Renal cortex interstitium (tissue), 15 donors: ENCODE measurements at places on chromosomes 1 and 21. TPM values are rescaled to one million over a fixed set of nuclear protein-coding genes. Genes with fewer than 3 reads are reported as not detected.

- DNase-seq: no peak
These were observed 4.9 kb upstream of the MASP2 start for GRCh38 chr1:11051781-11052511.

TSHB gene
- polyA plus RNA-seq: 0.20 TPM

SEMA6C gene
- polyA plus RNA-seq: 34.5 TPM

- DNase-seq: no peak
These were observed 68.3 kb downstream of the SLC9A1 start for GRCh38 chr1:27086628-27087027.

GRCh38 chr1:77582905-77583304 is 99.6 kb downstream of the ZZZ3 start:
- DNase-seq: no peak

VHLL gene
- polyA plus RNA-seq: not detected

GRCh38 chr1:62437273-62437940 is 558 bp downstream of the USP1 start:
- DNase-seq: no peak

GRCh38 chr21:31911138-31911907 is 38.5 kb downstream of the HUNK start:
- no peak for DNase-seq

DNA sequence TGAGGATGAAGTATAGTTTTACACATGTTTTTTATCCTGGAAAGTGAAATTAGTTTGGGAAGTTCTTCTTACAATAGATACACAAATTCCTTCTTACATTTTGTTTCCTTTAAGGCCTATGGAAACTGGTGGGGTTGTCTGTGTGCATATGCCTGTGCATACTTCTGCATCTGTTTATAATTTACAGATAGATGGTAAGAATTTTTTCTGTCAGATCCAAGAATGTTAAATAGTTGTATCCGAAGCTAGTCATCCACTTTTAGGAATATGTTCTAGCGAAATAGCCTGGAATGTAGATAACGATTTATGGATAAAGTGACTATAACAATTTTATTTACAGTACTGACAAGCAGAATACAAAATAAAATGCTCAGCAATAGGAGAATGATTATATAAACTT is 194.1 kb downstream of the ROR1 start:
- no peak for DNase-seq

DNA sequence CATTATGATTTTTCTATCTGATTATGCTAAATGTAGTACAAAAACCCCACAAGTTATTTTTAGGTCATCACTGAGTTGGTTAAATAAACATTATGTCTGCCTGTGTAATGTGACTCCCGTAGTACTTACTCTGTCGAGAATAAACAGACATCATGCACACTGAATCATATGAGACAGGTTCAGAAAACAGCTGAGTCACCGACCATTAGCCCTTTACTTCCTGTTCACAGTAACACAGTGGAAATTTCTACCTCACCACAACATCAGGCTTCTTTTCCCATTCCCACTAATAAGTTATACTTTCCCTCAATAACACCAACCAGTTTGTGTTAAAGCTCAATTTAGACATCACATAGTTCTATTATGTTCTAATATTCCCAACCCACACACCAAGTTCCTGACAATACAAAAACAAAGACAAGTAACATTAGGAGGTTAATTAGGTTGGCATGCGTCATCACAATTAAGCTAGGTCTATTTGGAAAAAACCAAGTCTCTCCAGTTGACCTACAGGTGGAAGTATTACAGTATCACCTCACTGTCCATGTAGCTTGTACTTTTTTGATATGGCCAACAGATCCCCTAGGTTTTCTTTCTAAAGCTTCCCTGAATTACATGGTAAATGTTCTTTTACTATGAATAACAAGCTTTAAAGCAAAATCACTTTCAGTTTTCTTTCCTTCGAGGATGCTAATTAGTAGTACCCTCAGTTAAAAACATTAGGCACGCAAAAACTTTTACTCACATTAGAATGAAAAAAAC is 154.2 kb downstream of the EIF4G3 start:
- peak; percentile 67 for DNase-seq

GRCh38 chr1:9271283-9271682 is 21.4 kb upstream of the SPSB1 start:
- no peak for DNase-seq

- no peak for DNase-seq
These were observed 12.0 kb upstream of the RHOU start for GRCh38 chr1:228723287-228723686.

DNA sequence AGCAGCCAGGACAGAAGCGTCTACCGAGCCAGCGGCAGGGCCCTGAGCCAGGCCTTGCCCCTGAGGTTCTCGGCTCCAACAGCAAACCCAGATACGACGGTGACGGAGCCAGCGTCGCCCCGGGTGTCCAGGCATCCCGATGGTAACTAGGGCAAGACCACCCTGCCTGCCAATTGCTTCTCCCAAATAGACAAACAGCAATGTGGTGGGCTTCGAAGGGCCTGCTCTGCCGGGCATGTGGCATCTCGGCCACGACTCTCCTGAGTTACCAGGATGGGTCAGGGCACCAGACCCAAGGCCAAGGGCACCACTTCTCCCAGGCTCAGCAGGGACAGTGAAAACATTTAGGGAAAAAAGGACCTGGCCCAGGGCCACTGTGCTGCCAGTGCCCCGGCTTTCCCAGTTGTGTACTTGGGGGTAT is 3.2 kb upstream of the ACTRT2 start:
- no peak for DNase-seq

DNA sequence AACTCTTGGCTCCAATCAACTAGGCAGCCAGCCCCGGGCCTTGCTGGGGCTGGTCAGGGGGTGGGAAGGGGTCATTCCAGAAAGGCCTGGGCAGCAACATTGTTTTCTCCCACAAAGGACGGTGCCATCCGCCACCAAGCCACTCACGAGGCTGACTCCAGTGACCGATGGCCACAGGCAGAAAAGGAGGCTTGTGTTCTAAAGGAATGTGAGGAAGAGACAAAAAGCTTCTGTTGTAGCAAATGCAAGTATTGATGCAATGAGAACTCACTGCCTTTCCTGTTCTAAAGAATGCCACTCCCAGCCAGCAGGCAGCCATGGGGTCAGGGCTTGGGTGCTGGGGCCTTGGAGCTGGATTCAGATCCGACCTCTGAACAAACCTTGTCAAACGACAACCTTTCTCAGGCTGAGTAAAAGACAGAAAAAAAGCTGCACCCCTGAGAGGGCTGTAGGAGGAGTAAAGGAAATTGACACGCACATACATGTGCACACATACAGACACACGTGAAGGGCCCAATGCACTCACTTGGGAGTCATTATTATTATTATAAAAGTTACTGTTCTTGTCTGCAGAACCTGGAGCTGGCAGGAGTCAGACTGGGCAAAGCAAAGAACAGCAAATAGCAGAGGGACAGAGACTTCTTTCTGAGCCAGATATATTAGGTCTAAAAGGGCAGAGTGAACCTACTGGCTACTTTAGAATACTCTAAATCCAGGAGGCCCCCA is 13.9 kb upstream of the PRMT2 start:
- no peak for DNase-seq

- no peak for DNase-seq
These were observed 83.9 kb downstream of the FASLG start for GRCh38 chr1:172742599-172743500.

DNA sequence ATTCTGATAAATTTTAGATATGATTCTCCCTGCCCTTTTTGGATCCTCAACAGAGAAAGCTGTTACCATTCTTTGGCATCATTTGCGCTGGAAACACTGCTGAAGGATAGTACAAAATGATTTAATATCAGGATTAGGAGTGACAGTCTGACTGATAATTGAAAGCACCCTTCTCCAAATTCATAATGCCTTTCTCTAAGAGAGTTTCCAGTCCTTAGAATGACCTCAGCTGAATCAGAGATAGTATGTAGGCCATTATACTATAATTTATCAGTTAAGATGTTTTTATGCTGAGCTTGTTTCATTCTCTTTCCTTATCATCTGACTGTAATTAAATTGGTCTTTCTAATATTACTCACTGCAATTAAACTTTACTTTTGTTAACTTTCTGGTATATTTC is 166.7 kb downstream of the ZNF326 start:
- no peak for DNase-seq

DNA sequence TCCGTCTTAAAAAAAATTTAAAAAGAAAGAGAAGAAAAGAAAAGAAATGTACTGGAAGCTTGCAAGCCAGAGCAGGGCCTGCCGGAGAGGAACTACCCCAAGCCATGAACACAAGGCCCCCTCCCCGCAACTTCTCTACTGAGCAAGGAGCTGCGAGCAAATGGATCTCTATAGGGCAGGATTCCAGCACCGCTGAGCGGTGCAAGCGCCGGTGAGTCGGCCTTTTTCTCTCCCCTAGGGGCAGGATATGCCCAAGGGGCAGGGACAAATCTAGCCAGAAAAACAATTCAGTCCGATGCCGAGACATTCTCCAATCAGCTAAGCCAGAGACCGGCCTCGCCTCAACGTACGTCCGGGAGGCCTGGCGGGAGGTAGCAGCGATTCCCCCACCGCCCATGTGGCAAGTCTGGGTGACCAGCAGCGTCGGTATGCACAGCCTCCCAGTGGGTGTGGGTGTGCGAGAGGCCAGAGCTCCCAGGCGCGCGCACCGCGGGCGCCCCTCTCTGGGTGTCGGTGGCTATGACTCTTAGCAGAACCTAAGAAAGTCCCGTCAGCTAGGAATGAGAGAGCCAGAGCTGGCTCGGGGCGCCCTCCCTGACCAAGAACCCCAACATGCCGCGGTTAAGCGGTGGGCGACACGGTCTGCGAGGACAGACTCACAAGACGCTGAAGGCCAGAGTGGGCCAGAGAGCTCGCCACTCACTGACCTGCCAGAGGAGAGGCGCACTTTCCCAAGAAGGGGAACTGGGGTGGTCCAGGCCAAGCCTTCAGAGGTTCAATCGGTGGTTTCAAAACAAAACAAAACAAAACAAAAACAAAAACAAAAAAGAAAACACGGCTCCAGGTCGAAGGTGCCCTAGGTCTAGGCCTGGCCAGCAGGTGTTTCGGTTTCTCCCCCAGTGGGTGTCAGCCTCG is 1.9 kb downstream of the CSMD2 start:
- no peak for DNase-seq

- no peak for DNase-seq
These were observed 473.5 kb upstream of the ADGRL2 start for GRCh38 chr1:81327103-81327710.

DNA sequence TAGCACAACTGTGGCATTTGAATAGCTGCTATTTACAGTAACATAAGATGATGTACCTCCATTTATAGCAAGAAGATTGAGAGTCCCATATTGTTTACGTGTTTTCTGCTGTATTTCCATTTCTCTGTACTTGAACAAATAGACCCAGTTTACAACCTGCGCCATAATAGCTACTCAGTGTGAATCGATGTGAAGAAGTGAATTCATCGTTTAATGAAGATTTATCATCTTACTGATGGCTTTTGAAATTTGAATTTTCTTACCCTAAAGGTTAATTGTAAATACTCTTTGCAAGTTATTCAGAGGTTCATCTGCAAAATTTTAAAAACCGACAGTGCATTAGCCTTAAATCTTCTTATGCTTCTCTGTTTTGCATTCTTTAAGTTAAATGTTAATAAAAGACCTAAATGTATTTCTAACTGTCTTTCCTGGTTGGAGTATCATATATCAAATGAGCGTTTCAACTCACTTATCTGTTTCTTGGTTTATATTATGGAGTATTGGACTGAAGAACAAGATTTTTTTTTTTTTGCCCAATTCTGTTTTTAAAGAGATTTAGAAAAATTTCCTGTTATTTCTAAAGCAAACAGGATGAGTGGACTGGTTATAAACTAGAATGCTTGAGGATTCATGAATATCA is 2.2 kb downstream of the MACO1 start:
- no peak for DNase-seq

- no peak for DNase-seq
These were observed 43.3 kb downstream of the POU2F1 start for GRCh38 chr1:167263819-167264464.

DNA sequence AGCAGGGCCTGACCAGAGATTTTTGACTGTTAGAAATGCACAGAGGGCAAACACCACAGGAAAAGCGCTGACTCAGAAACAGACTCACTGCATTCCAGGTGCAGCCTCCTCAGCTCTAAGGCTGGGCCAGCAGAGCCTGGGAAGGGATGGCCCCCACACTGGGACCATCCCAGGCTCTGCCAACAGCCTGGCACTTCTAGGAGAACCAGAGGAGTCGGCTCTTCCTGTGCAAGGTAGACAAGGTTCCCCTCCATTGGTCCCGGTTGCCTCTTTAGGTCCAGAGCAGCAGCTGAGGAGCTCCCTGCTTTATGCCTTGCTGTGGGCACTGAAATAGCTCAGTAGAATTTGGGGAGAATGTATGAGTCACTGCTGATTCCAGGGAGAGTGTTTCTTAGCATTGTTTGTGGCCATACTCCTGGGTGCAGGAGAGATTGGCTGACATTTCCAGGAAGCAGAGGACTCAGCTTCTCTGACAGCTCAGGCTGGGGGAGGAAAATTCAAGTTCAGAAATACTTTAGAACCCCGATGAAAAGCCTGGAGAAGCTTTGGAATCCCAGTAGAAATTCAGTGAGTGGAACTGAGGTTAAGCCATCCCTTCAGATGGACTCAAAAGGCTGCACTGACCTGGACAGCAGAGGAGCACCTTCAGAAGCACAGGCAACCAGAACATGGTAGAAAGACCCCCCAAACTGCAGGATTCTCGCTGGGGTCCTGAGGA is 19.7 kb downstream of the PRAMEF1 start:
- no peak for DNase-seq

- DNase-seq: no peak
These were observed 113.6 kb downstream of the FGGY start for GRCh38 chr1:59410457-59410856.

SPATA6 gene
- polyA plus RNA-seq: 14.5 TPM

DNA sequence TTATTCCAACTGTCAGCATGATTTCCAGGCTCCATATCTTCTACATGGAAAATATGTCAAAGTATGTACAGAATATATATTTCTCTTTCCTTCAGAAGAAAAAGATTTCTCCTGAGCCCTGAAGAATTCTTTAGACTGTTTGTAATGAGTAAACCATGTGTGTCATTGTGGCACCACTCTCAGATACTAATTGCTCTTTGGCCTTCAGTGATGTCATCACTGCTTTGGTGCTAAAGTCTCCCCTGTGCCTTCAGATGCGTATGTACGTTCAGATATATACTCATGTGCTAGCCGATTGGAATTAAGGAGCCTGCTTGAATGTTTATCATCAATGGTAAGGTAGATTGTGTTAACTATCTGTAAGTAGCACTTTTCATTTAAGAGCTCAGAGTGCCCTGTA is 20.6 kb upstream of the NBL1 start:
- DNase-seq: no peak

- no peak for DNase-seq
These were observed 45.7 kb upstream of the FOXD3 start for GRCh38 chr1:63276624-63277023.
